Caki2 (cell line): ENCODE measurements at places on chromosomes 1 and 21.

DNA sequence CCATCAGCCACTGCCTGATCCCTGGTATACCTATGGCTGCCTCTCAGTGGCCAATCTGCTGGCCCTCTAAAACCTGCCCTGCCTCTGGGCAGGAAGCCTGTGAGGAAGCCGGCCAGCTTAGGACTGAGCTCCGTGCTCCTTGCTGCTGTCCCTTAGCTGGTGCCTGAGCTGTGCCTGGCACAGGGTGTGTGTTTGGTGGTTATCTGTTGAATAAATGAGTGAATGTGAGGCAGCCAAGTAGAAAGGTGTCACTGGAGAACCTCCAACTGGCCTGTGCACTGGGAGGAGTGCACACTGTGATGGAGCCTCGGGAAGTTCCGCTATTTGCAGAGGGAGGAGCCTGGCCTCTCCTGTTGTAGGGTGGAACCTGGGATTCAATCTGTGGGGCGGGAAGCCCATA is 63.4 kb upstream of the STUM start:
- DNase-seq, result no peak

GRCh38 chr1:3312898-3313575 is 141.4 kb upstream of the ARHGEF16 start:
- DNase-seq, result peak; percentile 94

DNA sequence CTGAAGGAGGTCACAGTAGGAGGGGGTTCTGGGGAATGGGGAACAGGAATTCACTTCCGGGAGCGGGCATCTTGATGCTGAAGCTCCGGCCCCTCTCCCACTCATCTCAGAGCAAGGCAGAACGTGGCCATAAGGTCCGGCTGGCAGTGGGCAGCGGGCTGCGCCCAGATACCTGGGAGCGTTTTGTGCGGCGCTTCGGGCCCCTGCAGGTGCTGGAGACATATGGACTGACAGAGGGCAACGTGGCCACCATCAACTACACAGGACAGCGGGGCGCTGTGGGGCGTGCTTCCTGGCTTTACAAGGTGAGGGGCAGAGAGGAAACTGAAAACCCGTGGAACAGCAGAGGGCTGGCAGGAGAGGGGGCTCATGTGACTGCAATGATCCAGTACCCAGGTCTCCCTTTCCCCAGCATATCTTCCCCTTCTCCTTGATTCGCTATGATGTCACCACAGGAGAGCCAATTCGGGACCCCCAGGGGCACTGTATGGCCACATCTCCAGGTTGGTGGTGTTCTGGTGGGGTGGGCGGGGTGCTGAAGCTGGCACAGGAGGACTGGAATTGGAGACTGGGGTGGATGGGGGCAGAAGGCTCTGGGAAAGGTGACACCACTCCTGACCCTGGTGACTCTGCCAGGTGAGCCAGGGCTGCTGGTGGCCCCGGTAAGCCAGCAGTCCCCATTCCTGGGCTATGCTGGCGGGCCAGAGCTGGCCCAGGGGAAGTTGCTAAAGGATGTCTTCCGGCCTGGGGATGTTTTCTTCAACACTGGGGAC is 3.0 kb downstream of the SLC27A3 start:
- DNase-seq, result no peak

DNA sequence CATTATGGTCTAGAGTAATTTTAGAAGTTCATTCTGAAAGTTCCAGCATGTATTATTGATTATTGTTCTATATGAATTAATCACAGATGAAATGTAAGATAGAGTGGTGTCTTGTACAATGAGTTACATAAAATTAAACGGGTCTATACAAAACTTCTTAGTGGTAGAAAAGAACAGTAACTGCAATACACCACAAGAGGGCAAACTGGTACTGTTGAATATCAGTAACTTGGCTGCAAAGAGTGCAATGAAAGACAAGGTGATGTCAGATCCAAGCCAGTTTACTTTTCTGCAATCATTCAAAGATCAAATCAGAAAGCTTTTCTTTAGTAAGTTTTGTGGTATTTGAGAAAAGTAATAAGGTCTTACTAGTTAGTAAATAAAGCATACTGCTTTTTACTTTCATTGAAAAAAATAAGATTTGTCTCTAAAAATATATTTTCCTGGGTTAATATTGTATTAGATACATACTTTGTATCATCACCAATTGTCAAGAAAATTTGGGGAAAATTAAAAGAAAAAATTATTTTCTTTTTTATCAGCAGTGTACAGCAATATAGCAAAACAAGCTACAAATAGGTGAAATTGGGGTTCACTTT is 66.4 kb upstream of the BTG3 start:
- peak; percentile 37 for DNase-seq

DNA sequence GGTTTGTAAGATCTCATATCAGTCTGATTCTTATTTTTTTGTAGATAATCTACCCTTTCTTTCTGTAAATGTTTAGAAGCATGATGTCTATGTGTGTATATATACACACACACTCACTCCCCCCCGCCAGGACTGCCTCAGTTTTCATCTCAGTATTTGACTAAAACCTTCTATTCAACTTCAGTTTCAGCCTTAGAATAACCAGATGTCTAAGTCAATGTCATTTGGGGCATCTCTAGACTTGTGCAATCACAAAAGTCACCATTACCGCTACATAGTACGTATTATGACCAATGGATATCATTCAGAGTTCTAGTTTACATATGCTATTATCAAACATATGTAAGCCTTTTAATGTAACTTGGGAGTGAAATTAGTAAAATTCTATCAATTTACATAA is 53.3 kb upstream of the BOLA1 start:
- no peak for DNase-seq

- DNase-seq, result no peak
Measured at GRCh38 chr1:143699115-143699514, 272.7 kb downstream of the FAM72C start.

DNA sequence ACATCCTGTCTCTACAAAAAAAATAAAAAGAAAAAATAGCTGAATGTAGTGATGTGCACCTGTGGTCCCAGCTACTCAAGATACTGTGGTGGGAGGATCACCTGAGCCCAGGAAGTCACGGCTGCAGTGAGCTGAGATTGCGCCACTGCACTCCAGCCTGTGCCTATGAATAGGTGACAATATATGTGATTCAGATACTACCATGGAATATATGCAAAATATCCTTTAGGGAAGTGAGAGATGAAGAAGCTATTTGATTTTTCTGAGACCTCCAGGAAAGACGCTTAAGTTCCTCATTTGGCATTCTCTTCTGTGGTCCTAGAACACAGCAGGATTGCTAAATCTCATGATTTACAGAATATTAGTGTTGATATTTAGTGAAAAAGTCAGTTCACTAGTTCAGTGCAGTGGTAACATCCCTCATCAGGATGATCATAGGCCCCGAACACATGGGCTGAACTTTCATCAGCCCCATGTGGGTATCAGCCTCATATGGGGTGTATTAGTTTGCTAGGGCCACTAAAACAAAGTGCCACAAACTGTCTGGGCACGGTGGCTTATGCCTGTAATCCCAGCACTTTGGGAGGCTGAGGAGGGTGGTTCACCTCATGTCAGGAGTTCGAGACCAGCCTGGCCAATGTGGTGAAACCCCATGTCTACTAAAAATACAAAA is 6.0 kb upstream of the VASH2 start:
- DNase-seq, result no peak

- no peak for DNase-seq
Measured at GRCh38 chr1:85822696-85823095, 114.5 kb upstream of the ZNHIT6 start.

DNA sequence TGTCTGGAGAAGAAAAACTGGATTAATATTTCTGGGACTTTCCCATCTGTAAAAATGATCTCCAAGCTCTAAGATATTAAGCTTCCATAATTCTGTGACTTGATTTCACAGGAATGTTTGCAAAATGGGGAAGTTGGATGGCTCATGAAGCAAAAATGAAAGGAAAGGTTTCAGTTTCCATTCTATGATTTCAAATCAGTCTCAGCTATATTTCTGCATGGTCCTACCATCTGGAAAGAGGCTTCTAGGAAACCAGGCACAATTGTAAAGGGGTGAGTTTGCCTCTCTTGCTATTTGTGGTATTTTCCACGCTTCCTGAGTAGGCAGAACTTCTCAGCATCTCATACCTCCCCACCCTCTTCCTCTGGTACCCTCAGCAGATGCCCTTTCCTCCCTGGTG is 22.4 kb upstream of the ACTN2 start:
- no peak for DNase-seq

DNA sequence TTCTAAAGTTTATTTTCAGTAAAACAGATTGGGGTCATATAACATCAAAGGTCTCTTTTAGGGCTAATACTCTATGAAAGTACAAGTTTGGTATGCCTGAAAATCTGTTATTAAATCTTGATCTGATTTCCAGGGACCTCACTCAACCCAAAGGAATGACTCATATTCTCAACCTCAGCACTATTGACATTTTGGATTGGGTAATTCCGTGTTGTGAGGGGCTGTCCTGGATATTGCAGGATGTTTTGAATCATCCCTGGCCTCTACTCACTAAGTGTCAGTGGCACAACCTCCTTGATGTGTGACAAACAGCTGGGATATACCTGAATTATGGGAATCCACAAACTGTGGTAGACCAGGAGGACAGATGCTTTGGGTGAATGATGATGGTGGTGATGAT is 51.5 kb upstream of the CYP2J2 start:
- DNase-seq, result no peak

- no peak for DNase-seq
Measured at GRCh38 chr1:153337980-153338853, 10.4 kb downstream of the PGLYRP4 start.

DNA sequence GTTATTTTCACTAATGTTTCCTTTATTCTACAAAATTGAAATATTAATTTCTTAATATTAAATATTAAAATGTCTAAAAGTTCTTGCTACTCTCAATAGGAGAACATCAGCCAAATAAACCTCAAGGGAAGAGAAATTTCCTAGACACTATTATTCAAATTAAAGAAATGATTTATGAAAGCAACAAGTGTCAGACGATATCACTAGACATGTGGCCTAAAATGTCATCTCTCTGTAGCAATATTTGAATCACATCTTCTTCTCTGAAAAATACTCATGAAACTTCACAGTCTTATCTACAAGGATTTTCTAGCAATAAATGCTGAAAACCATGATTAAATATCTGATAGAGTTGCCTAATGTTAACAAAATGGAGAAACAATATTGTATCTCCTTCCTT is 2.5 kb upstream of the SERBP1 start:
- DNase-seq, result no peak

- no peak for DNase-seq
Measured at GRCh38 chr1:202281316-202282024, 60.3 kb downstream of the UBE2T start.

DNA sequence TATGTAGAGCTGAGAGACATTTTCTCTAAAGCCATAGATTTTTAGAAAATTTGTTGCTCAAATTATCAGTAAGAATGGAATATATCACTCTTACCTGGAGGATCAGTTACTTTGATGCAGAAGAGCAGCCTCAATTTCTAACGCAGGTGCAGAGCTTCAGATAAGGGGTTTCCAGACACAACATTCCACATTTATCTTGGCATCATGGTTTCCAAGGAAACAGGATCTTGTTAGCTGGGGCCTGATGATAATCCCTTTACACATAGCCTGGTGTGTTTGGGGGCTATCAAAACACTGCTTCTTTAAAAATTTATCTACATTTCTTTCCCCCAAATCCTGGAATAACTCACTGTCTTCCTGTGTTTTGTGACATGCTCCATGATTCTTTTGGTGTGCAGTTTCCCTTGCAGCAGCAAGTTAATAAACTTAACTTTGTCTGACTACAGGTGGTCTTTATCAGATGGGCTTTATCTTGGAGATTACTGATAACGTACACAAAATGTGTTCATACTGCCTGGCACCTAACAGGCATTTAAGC is 2.7 kb upstream of the STX12 start:
- no peak for DNase-seq

DNA sequence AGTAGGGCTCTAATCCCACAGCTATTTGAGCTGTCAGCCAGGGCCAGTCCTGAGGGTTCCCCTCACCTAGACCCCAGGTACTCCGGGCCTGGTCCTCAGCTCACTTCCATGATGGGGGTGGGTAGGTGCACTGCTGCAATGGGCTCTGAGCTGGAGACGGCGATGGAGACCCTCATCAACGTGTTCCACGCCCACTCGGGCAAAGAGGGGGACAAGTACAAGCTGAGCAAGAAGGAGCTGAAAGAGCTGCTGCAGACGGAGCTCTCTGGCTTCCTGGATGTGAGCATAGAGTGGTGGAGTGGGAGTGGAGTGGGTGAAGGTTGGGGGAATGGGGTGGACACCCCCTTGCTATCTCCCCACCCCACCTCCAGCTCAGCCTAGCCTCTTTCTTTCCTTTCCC is 2.1 kb downstream of the S100A1 start:
- no peak for DNase-seq

DNA sequence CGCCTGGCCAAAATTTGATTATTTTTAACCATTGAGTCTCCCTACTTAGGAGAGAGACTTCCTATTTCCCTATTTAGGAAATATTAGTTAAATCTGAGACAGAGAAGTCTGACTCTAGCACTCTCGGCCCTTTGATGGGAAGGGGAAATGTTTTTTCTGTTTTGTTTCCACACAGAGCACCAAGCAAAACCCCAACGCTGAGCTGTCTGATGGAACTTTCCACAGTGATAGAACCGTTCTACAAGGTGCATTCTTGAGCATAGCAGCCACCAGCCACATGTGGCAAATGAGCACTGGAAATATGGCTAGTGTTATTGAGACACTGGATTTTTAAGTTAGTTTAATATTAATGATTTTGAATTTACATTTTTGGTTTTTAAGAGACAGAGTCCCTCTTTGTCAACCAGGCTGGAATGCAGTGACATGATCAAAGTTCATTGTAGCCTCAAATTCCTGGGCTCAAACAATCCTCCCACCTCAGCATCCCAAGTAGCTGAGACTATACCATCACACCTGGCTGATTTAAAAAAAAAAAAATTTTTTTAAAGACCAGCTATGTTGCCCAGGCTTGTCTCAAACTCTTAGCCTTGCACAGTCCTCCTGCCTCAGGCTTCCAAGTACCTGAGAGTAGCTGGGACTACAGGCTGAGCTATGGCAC is 77.3 kb upstream of the GALNT2 start:
- no peak for DNase-seq

- no peak for DNase-seq
Measured at GRCh38 chr1:94792473-94793295, 27.5 kb upstream of the SLC44A3 start.

- DNase-seq, result no peak
Measured at GRCh38 chr1:240635466-240636256, 23.7 kb upstream of the GREM2 start.

GRCh38 chr1:110880708-110881374 is 7.9 kb downstream of the CD53 start:
- no peak for DNase-seq

DNA sequence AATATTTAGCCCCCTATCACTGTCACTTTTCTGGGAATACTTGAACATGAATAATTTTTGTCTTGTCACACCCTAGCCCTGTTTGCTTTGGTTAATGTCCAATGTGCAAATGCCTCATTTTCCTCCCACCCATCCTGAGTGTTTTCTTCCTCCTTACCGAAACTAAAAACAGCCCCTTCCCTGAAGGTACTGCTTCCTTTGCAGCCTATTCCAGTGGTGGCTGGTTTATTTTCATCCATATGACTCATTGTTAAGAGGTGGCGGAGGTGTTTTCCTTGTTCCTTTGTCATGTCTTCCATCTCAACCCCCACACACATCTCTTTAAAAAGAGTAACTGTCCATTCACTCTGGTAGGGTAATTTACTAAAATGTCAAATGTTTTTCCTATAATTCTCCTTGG is 40.4 kb downstream of the CD55 start:
- DNase-seq, result peak; percentile 18

- DNase-seq, result no peak
Measured at GRCh38 chr1:62336638-62336994, 17.4 kb upstream of the KANK4 start.
